ENCODE measurements at places on chromosomes 1 and 21.

GRCh38 chr1:245946905-245947304 lies 560.2 kb downstream of the SMYD3 start:
- no peak for DNase-seq

GRCh38 chr1:172948457-172948856 lies 102.3 kb downstream of the TNFSF18 start:
- peak; percentile 70 for DNase-seq

DNA sequence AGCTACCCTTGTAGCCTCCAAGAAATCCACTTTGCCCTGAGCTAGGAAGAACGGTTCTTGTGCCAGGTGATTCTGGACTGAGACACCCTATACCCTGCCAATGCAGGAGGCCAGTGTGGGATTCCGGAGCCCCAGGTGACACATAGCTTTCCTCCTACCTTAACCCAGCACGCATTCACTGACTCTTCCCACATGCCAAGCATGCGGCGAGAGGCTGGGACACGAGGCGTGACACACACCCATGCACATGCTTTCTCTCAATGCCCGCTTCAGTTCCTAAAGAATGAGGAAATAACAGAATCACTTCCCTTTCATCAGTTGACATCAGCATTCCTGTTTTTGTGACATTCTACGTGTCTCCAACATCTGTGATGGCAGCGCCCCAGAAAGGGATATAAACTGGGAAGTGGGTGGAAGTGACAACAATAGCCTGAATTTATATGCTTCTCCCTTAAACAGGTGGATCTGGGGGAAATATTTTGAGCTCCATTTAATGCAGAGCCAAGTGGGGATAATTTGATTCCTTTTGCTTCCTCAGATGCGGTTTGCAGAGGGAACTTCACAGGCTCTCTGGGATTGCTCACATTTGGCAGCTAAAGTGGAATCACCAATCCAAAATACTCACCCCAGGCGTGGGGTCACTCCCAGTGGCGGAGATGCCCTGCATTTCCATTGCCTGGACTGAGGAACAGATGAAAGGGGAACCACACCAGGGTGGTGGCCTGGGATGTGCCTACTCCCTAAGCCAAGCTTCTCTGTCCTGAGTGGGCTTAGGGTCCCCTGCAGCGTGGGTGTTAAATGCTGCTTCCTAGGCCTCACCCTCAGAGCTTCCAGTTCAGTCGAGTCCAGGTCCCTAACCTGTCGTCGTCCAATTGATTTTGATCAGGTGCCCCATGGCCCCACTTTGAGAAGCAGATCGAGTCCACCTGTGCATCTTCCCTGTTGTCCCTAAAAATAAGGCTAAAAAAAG lies 445.1 kb downstream of the SIPA1L2 start:
- no peak for DNase-seq

DNA sequence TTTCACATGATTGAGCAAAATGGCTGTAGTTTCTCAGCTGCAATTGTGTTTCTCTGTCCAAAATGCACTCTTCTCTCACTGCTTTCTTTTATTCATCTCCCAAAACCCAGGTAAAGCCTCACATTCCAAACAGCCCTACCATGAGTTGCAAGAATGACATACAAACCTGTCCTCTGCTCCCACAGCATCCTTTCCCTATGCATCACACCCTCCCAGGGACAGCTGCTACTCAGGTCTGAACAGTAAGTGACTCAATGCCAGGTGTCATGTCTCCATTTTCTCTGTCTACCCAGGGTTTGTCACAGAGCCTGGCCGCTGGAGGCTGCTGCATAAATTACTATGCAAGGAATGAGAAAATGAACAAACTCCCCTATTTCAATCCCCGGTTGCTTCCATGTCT lies 118.5 kb downstream of the PLD5 start:
- no peak for DNase-seq

GRCh38 chr1:169929210-169929526 lies 35.5 kb upstream of the SCYL3 start:
- no peak for DNase-seq

GRCh38 chr1:7345516-7345915 lies 425.6 kb upstream of the VAMP3 start:
- DNase-seq = no peak

DNA sequence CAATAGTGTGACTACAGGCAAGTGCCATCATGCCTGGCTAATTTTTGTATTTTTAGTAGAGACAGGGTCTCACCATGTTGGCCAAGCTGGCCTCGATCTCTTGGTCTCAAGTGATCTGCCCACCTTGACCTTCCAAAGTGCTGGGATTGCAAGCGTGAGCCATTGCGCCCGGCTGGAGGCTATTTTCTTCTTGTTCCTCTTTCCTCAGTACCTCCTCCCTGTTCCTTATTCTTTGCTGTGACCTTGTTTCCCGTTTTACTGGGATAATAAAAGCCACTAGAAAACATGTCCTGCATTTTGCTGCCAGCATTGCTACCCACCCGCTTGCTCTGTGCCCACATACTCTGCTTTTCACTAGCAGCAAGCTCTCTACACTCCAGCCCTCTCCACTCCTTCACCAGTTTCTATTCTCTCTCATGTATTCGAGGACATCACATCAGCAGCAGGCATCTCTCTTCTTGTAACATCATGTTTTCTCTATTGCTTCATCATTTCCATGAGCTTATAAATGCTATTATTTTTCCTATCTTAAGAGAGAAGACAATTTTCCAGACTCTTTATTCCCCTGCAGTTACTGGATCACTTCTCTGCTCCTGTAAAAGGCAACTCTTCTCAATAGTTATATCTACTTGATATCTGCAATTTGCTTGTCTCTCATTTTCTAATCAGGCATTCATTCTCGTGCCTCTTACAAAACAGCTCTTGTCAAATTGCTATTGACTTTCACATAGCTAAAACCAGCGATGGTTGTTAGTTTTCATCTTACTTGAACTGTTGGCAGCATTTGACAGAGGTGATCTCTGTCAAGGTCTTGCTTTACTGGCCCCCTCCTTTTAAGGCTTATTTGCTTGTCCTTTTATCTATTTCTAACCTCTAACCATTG lies 34.5 kb upstream of the C21orf91 start:
- no peak for DNase-seq

DNA sequence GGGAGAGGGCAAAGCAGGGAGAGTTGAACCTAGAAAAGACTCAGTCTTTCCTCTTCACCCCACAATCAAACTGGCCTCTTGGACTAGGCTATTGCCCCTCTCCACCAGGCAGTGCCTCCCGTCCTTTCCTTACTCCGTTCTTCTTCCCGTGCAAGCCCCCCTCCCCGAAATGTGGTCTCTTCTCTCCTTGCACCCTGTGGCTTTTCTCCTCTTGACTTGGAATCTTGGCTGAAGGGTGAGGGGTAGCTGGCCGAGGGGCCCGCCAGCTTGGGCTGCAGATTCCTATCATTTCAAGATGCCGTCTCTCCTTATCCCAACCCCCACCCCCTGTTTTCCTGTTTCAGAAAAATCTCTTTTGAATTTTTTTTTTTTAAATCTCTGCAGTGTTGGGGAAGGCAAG lies 1.6 kb downstream of the WNT2B start:
- DNase-seq = no peak

All from amniotic stem cell (primary cell).